PC-3 (cell line): ENCODE measurements at places on chromosomes 5 and 9.

- no peaks in the 10 kb centered on the region for H3K4me1 ChIP-seq
- no peak overlapping the region for H3K27ac ChIP-seq
- H3K36me3 ChIP-seq: no peaks in the 10 kb centered on the region
- H3K27me3 ChIP-seq: no peaks in the 10 kb centered on the region
- DNase-seq: no peak
Observed at GRCh38 chr9:73553295-73553694, 401.6 kb downstream of the ANXA1 start.

GRCh38 chr5:174706997-174707572 lies 17.3 kb upstream of the MSX2 start:
- H3K36me3 ChIP-seq: no peaks in the 10 kb centered on the region
- H3K27ac ChIP-seq: no peak overlapping the region
- H3K4me3 ChIP-seq: no peak overlapping the region
- H3K4me1 ChIP-seq: no peaks in the 10 kb centered on the region

DNA sequence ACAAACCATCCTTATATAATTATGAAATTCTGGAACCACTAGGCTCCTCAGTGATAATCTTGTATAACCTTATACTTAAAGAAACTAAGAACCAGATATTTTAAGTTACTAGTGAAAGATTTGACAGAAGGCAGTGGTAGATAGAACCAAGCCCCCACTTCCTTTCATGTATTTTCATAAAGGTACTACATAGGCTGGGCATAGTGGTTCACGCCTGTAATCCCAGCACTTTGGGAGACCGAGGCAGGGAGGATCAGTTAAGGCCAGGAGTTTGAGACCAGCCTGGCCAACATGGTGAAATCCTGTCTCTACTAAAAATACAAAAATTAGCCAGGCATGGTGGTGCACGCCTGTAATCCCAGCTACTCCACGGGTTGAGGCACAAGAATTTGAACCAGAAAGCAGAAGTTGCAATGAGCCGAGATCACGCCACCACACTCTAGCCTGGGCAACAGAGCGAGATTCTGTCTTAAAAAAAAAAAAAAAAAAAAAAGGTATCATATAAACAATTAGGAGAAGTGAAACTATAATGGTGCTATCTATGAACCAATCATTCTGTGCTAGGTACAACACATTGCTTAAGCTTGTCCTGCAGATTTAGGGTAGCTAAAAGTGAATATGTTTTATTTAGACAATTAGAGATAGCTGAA lies 27.9 kb upstream of the DTWD2 start:
- H3K4me1 ChIP-seq: peaks cover 16% of the 10 kb centered on the region
- H3K36me3 ChIP-seq: no peaks in the 10 kb centered on the region
- no peak overlapping the region for H3K27ac ChIP-seq

- peak overlapping the region; percentile 28 for H3K27ac ChIP-seq
- H3K4me3 ChIP-seq: no peak overlapping the region
- H3K36me3 ChIP-seq: no peaks in the 10 kb centered on the region
- peak; percentile 70 for DNase-seq
- no peaks in the 10 kb centered on the region for H3K27me3 ChIP-seq
- 0 out of 2 replicates have a peak, but pooled peaks cover 4% of the 10 kb centered on the region for H3K4me1 ChIP-seq
Observed at GRCh38 chr5:132979367-132979940, 16.0 kb upstream of the AFF4 start.

GRCh38 chr5:156593546-156593945 lies 256.5 kb upstream of the PPP1R2B start:
- no peaks in the 10 kb centered on the region for H3K27me3 ChIP-seq
- no peak overlapping the region for H3K4me3 ChIP-seq
- no peaks in the 10 kb centered on the region for H3K4me1 ChIP-seq
- DNase-seq: no peak
- H3K36me3 ChIP-seq: no peaks in the 10 kb centered on the region
- no peak overlapping the region for H3K27ac ChIP-seq

GRCh38 chr9:113808391-113809358 lies 67.4 kb upstream of the ZNF618 start:
- DNase-seq: peak; percentile 67
- H3K27ac ChIP-seq: no peak overlapping the region
- no peaks in the 10 kb centered on the region for H3K36me3 ChIP-seq
- H3K4me1 ChIP-seq: 0 out of 2 replicates have a peak, but pooled peaks cover 5% of the 10 kb centered on the region
- no peak overlapping the region for H3K4me3 ChIP-seq
- H3K27me3 ChIP-seq: peaks cover 16% of the 10 kb centered on the region; the same call in 1 of the 2 replicates

GRCh38 chr5:1155191-1156032 lies 43.5 kb upstream of the SLC12A7 start:
- no peak overlapping the region for H3K4me3 ChIP-seq
- H3K27ac ChIP-seq: no peak overlapping the region
- no peaks in the 10 kb centered on the region for H3K36me3 ChIP-seq
- H3K27me3 ChIP-seq: no peaks in the 10 kb centered on the region
